Fibroblast of upper back skin (primary cell): ENCODE measurements at places on chromosomes 13 and 19.

- DNase-seq, result no peak
Measured at GRCh38 chr19:7900401-7900870, 3.2 kb upstream of the MAP2K7 start.

DNA sequence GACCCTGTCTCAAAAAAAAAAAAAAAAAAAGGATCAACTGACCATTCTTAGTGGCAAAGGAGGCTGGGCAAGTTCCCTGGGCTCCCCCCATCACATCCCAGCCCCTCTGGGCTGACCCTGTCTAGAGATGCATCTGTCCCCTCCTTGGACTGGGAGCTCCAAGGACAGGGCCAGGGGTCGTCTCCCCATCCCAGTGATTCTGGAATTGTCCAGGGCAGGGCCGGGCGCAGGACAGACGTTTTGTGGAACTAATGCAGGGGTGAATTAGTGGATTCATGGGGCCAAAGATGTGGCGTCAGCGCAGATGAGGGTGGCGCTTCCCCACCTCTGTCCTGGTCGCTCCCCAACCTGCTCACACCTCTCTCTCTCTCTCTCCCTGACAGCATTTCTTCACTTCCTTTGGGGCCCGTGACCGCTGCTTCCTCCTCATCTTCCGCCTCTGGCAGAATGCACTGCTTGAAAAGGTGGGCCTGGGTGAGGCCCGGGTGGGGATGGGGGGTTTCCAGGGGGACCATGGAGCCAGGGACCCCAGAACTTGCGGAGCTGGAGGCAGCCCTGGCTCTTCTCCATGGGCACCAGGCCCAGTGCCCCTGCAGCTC lies 11.1 kb downstream of the GRAMD1A start:
- DNase-seq, result no peak

DNA sequence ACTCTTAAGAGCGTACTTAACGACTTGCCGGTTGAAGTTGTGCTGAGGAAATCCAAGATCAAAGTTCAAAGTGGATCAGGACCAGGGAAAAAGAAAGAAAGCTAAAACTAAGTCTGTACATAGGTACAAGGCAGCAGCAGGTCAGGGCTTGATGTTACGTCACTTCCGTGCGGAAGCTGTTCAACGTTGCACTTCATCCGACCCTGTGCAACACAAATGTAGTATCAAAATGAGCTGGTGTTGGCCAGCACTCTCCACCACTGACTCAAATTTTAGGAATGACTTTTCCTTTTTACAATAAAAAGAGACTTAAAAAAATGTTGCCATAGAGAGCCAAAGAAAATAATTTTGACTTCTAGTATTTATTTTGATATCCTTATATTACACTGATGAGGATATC lies 1315.4 kb downstream of the EFNB2 start:
- DNase-seq, result peak; percentile 58

- peak; percentile 50 for DNase-seq
Measured at GRCh38 chr13:76808927-76809326, 77.3 kb downstream of the KCTD12 start.

- DNase-seq, result no peak
Measured at GRCh38 chr13:103758222-103758621, 692.0 kb upstream of the SLC10A2 start.

- DNase-seq, result no peak
Measured at GRCh38 chr13:101425623-101426022, 9.3 kb upstream of the NALCN start.

DNA sequence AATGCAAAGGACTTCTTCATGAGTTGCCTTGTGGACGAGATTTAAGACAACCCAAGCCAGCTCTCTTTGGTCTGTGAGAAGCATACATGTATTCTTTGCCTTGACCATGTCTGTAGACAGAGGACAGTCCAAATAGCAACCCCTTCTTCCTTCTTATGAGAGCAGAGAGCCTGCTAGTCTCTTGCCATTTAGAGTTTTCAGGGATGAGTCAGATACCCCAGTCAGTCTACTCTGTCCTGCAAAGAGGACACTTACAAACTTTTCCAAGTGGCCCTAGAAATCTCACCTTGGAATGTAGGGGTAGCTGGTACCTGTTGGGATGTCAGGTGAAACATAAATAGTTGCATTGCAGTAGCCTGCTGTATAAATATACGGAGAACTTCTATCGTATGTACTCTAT lies 36.7 kb downstream of the DNAJC3 start:
- DNase-seq, result peak; percentile 14

GRCh38 chr13:94590744-94591143 lies 5.2 kb downstream of the TGDS start:
- no peak for DNase-seq

DNA sequence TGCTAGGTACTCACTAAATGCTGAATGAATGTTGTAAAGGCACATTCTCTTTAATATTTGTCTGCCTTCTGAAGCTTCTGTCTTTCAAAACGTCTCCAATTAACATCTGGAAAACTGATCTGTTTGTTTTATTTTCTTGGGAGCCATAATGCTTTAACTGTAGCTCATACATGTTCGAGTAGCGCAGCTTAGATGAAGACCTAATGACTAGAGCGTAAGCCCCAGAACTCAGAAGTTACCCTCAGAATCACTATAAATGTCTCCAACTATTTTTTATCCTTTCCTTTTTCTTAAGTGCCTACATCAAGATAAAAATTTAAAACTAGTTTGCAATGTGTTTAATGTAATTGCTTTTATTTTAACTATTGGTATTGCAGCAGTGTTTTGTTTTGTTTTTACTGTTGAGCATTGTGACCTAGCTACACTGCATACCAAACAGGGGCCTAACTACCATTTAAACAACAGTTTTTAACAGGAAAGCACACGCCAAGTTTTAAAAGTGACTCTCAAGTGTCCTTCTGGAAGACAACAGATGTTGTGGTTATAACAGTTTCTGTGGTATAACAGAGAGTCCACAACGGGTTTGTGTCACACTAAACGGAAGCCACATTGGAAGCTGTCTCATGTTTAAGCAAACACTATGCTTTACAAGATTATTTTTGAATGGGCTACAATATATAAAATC lies 42.0 kb downstream of the MRPL57 start:
- DNase-seq, result no peak

GRCh38 chr13:71797517-71797916 lies 69.5 kb downstream of the DACH1 start:
- no peak for DNase-seq
